Activated CD8-positive, alpha-beta memory T cell treated with anti-CD3 and anti-CD28 coated beads for 24 hours (primary cell): ENCODE measurements at places on chromosomes 1 and 21.

DNA sequence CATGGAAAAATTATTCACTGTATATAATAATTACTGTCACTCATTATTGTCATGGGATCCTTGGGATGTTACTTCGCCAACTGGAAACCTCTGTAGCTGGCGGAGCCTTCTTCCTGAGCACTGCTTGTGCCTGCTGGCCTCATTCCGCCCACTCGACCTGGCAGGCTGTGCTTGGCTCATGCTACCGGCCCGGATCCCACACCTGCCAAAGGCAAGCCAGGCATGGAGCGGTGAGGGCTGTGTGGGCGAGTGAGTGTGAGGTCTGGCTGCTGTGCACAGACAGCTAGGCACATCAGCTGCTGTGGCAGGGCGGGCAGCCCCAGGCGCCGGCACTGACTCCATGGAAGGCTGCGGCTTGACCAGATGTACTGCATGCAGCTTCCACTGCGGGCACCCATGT, 78.4 kb downstream of the DISP1 start:
- no peak for DNase-seq

- DNase-seq, result peak; percentile 72
Measured at GRCh38 chr21:36976882-36977651, 10.6 kb upstream of the HLCS start.

GRCh38 chr1:175750366-175751071, 7.1 kb upstream of the TNR start:
- DNase-seq, result no peak

DNA sequence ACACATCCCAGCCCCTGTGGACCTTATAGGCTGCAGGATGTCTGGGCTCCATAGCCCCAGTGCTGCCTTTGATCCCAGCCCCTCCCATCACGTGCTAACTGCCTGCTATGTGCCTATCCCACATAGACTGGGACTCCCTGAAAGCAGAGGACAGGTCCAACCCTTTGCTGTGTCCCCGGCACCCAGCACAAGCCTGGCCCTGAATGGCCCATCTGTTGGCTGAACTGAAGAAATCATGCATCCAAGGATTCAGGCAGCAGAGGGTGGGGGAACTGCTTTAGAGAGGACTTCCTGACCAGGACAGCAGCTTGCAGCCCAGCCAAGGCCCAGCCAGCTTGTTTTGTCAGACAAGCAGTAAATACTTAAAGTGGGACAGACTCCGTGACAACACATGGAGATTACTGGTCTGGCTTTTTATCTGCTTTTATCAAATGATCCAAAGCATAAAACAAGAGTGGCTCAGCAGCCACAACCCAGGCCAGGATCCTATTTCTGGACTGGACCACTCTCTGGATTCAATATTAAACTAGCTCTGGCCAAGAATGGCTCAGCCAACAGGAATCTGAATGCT, 69.3 kb downstream of the GLIS1 start:
- DNase-seq, result no peak

DNA sequence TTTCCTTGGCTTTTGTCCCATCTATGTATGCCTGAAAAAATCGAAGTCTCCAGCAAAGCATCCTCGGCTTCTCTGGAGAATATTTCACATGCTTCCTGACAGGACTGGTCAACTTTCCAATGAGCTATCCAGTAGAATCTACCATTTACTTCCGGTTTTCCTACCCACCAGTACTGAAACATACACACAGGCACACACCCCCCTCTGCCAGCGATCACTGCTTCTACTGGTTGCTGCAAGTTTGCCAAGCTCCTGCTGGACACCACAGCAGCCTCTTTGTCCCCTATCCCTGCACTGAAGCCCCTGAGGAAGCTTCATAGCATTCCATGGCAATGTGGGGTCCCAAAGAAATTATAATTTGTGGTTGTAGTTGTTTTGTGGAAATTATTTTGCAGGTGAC, 536.8 kb downstream of the MATN1 start:
- peak; percentile 9 for DNase-seq

- DNase-seq, result no peak
Measured at GRCh38 chr1:111488669-111489068, 14.8 kb downstream of the ADORA3 start.

DNA sequence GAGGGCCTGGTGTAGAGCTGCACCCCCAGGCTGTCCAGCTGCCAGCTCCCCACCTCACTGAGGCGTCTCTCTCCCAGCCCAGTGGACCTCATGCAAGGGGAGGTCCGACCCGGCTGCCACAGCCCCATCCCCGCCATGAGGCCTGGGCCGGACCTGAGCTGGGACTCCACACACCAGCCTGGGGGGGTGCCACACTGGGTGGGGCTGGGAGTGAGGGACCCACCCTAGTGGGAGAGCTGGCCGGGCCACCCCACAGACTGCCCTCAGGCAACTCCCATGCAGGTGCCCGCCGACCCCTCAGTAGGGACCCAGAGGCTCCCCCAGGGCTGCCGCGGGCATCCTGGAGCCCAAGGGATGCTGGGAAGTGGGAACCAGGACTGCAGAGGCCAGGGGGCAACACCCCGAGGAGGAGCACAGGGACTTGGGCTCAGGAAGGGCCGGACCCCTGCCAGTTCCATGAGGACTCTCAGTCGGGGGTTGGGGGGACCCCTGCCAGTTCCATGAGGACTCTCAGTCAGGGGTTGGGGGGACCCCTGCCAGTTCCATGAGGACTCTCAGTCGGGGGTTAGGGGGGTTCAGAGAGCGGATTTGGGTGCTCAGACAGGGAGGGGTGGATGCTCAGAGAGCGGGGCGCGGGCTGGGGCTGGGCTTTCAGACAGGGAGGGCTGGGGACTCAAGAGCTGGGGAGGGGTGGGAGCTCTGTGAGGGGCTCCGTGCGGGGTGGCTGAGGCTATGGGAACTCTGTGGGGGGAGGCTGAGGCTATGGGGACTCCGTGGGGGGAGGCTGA, 1.2 kb upstream of the RNF223 start:
- peak; percentile 58 for DNase-seq

DNA sequence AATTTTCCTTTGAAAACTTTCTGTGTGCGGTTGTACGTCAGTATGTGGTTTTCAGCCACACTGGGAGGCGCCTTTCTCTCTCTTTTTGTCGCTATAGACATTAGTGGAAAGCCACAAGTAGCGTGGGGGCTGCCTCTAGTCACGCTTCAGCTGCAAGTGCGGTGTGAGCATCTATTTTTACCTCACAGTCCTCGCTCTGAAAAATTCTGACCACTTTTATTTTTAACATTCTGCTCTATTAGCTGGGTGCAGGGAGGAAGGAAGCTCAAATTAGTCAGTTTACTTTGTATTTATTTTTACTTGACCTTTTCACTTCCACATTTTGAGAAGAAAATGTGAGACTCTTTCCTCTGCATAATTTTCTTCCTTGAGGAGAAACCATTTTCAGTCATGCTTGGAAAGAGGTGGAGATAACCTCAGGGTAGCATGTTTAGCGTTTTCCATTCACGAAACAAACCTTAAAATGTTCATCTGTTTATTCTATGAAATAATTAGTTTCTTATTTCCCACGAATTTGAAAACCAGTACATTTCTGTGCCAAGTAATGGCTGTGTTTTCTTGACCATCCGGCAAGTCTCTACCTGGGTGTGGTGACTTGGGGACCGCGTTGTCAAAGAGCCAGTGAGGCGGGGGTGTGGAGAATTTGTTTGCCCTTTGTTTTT, 35.6 kb downstream of the ADARB1 start:
- DNase-seq, result peak; percentile 68

- no peak for DNase-seq
Measured at GRCh38 chr1:175792136-175792535, 48.7 kb upstream of the TNR start.

DNA sequence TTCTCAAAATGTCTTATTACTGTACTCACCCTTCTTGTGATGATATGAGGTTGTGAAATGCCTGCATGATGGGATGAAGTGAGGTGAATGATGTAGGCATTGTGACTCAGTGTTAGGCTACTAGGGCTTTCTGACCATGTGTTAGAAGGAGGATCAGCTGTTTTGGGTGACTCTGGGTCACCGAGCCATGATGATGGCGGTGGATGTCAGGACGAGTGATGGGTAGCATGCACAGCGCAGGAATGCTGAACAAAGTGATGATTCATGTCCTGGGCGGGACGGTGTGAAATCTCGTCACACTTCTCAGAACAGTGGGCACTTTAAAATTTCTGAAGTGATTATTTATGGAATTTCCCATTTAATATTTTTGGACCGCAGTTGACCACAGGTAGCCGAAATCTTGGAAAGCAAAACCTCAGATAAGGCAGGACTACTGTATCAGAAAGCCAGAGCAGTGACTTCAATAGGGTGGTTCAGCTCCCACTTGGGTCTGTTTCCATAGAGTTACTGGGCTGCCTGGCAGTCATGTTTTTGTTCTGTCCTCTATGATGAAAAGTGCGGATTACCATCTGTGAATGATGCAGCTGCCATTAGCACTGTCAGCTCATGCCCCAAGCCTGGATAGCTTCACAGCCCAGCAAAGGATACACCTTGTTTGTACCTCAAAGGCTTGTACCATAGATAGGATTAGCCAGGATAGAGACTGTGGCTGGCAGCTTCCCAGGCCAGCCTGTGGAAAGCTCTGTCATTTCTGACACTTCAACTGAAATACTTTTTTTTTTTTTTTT, 26.6 kb downstream of the IL6R start:
- peak; percentile 73 for DNase-seq

DNA sequence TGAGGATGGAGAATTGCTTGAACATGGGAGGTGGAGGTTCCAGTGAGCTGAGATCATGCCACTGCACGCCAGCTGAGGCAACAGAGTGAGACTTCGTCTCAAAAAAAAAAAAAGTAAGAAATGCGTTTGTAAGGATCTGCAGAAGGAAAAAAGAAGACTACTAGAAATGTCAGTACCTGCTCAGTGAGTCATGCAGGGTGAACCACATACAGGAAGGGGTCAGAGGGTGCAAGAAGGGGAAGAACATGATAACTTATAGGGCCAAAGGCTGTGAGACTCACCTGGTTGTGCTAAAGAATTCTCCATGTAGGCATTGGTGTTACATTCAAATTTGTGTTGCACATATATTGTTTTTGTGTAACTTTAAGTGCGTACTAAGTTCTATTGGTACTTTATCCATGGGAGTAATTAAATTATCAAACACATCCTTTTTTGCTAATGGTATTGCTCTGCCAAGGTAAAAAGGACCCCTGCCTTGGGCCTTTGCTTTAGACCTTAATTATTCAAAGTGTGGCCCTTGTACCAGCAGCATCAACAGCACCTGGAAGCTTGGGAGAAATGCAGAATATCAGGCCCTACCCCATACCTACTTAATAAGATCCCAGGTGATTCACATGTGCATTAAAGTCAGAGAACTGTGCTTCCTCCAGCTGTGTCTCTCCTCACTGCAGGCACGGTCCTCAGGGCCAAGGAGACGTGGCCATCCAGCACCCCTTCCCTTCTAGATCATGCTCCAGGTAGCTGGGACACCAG, 96.4 kb upstream of the PPP2R5A start:
- no peak for DNase-seq

DNA sequence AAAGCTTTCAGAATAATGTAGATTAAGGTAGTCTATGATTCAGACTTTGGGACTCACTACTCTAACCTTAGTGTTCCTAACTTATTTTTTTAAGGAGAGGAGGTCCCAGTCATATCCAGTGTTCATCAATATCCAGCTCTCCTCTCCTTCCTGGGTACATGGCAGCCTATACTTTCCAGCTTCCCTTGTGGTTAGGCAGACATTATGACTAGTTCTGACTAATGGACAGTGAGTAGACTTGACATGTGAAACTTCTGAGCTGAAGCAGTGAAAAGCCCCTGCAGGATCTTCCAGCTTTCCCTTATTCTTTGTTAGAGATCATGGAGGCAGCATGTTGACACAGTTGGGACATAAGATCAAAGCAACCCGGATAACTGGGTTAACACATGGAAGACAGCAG, 144.2 kb downstream of the PTPRU start:
- DNase-seq, result no peak

GRCh38 chr1:199226163-199226562, 587.3 kb downstream of the PTPRC start:
- DNase-seq, result no peak

- DNase-seq, result no peak
Measured at GRCh38 chr1:30879940-30880677, 28.4 kb downstream of the SDC3 start.

DNA sequence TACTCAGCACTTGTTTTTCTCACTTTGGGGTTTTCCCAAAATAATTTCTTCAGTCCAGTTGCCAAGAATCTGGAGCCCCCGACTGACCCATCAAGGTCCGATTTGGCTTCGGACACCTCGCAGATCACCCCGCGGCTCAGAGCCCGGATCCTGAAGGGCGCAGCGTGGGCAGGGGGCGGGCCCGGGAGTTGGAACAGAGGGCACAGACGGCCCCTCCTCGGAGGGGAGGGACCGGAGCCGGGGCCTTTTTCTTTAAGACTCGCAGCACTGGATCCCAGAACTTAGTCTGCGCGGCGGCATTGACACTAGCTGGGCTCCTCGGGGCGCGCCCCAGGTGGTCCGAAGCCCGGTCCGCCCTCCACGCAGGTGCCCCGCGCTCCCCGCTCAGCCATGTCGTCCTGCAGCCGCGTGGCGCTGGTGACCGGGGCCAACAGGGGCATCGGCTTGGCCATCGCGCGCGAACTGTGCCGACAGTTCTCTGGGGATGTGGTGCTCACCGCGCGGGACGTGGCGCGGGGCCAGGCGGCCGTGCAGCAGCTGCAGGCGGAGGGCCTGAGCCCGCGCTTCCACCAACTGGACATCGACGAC, at the start of gene CBR3:
Gene CBR3 (plus strand): TSS at position 277 of the 588 bp plus-strand sequence. CDS start 114 bp downstream, at position 391.
- peak; percentile 81 for DNase-seq

- no peak for DNase-seq
Measured at GRCh38 chr1:209353053-209353452, 230.5 kb upstream of the CAMK1G start.

DNA sequence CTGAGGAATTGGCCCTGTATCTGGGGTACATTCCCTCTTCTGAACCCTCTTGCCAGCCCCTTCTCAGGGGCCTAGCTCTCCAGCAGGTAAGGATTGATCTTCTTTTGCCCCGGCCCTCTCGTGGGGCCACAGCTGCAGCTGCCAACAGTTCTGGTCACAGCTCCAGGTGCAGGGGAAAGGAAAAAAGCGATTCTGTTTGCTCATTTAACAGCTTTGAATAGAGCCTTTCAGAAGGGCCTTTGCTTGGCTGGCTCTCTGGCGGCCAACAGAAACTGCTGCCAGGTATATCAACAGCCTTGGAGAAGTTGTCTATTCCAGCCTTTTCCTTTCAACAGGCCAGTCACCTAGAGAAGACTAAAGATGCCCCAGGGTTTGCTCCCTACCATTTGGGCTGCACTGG, 16.1 kb upstream of the FMOD start:
- no peak for DNase-seq

GRCh38 chr1:236741753-236742152, 53.3 kb upstream of the MTR start:
- no peak for DNase-seq

DNA sequence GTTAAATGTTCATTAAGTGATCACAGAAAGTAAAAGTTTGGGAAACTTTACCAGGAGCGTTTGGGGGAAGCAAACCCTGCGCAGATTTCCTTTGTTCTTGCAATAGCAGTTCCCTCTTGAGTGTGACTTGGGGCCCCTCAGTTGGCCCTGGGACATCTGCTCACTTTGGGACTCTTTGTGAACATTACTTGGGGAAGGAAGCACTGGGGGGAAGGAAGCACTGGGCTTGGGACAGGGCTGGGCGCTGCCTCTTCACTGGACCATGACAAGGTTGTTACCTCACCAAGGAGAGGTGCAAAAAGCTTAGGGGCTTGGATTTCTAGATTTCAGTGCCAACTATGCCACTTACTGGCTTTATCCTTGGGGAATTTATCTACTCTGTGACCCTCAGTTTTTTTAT, 63.5 kb downstream of the ETS2 start:
- no peak for DNase-seq

- DNase-seq, result no peak
Measured at GRCh38 chr1:81407000-81407821, 393.5 kb upstream of the ADGRL2 start.
